ENCODE measurements at places on chromosomes 3 and 15.

GRCh38 chr3:127092776-127093175, 100.2 kb upstream of the PRR23E start:
- DNase-seq, result no peak

GRCh38 chr3:161914703-161915417, 418.3 kb downstream of the OTOL1 start:
- DNase-seq, result no peak

DNA sequence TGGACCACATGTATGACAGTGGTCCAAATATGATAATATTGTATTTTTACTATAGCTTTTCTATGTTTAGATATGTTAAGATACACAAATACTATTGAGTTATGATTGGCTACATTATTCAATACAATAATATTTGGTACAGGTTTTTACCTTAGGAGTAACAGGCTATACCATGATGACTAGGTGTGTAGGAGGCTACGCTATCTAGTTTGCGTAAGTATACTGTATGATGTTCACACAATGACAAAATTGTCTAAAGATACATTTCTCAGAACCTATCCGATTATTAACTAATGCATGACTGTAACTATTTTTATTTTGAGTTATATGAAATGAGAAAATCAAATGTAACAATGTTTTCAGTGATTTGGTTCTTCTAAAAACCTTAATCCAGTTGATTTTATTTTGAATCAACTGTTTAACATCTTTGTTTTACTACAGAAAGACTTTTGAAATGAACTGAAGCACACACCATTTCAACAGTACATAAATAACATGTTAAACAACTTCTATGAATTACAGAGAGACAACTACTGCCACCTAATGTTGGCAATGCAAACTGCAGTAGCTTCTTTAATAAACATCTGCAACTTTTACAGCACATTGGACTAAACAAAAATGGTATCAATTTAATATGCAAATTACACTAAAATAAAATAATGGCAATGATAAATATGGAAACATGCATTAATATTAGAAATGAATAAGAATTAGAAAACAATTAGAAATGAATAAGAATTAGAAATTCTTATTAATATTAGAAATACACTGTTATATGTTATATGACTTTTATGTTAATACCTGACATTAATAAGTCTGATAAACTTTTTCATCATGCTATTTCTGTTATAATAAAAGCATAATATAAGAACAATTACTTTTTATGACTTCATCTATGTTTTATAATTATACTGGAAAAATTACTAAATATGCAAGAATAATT, 255.7 kb downstream of the MBNL1 start:
- DNase-seq, result no peak

GRCh38 chr3:108608750-108609149, 19.2 kb downstream of the DZIP3 start:
- DNase-seq, result no peak

DNA sequence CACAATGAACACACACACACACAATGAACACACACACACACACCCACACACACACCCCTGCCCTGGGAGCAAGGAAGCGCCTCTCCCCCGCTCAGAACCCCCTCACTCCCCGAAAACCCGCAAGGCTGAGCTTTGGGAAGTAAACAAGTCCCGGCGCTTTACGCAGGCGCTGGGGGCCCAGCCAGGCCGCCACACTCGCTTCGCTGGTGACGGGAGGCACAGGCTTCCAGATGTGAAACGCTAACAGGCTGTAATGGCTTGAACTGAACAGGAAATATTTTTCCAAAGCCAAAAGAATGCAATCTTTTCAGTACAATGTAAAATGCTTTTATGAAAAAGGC, 122.7 kb upstream of the IGF1R start:
- no peak for DNase-seq

GRCh38 chr3:14290631-14291385, 111.6 kb upstream of the SLC6A6 start:
- no peak for DNase-seq

DNA sequence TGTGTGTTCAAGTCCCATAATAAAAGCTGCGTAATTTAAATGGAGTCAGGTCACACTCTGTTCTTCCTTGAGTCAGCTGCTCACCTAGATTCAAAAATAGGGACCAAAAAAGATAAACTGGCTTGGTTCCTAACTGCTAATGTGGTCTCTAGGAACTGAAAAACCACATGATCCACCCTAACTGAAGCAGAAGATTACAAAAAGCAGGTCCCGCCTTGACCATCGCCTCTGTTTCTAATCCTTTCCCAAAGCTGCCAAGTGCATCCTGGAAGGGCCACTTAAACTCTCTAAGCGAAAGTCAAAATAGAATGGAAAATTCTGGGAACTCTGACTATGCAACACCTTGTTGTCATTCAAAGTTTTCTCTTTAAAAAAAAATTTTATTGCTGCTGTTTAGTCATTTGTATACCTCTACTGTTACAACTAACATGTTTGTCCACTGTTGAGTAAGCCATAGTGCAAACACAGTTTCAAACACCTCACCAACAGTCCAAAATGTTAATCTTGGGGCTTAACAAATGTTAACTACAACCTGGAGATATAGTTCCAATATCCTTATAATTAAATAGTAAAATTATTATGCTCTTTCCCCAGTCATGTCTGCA, 88.9 kb upstream of the THBS1 start:
- no peak for DNase-seq

DNA sequence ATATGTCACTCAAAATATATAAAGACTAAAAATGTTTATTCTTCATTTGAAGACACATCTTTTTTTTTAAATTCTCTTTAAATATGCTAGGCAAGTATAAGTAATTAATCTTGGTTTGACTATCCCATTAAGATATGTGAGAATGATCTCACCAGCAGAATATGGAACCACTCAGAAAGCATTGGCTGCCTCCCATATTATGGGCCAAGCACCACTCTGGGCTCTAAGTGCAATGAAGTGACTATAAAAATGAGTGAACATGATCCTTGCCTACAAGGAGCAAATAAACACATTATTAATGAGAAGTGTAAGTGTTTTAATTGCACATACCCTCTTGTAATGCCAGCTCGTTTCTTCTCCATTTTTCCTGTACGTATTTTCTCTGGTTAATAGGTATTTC, 328.5 kb downstream of the NAALADL2 start:
- no peak for DNase-seq

DNA sequence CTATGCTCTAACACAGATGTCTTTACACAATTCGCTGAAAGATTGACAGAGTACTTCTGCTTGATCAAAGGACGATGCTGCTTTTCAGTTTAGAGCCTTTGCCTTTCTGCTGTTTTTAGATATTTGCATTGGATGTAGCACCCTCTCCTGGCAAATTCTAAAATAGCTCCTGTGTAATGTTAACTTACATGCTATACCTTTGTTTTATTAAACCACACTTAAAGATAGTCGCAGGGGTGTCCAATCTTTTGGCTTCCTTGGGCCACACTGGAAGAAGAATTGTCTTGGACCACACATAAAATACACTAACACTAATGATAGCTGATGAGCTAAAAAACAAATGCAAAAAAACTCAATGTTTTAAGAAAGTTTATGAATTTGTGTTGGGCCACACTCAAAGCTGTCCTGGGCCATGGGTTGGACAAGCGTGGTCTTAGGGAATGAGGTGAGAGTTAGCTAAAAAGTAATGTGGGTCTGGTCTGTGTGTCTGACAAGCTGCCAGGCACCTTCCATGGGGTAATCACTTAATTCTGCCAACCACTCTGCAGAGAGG, 62.9 kb downstream of the ATG7 start:
- DNase-seq, result no peak

- DNase-seq, result no peak
These were observed 43.0 kb upstream of the TLE3 start for GRCh38 chr15:70140543-70141375.

GRCh38 chr3:48459331-48459730, 12.8 kb downstream of the ATRIP start:
- DNase-seq, result no peak

DNA sequence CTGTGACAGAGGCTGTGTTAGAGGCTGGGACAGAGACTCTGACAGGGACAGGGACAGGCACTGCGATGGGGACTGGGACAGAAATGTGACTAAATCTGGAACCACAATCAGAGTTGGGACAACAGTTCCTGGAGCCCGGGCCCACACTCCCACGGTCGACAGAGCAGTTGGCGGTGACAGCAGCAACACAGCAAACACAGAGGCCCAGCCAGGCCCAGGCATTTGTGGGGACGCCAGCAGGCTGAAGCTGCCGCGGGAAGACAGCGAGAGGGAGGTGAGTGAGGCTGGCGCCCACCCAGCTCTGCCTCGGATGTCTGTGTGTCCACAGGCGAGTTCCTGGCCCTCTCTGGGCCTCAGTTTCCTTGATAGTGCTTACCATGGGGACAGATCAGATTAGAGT, 9.3 kb upstream of the HCN4 start:
- no peak for DNase-seq

GRCh38 chr3:128083980-128084674, 31.9 kb downstream of the SEC61A1 start:
- DNase-seq, result no peak

DNA sequence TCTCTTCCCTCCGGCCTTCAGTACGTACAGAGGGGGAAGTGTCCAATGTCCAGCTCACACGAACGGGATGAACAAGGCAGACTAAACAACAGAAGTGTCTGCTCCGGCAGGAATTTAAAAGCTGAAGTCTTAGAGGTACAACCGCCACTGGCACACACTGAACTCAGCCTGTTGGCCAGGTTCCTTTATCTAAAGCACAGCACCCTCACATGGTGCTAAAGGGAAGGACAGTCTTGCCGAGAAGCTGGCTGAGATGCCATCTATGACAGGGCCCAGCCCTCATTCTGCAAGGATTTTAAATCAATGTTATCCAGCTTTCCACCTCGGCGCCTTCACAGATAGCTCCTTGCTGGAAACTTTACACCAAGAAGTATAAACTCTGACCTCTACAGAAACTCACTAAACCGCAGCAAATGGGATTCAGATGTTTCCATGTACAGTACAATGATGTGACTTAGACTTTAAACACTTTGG, 2.8 kb downstream of the ADAMTS17 start:
- peak; percentile 33 for DNase-seq

- no peak for DNase-seq
These were observed 130.6 kb downstream of the TPRA1 start for GRCh38 chr3:127459891-127460290.

DNA sequence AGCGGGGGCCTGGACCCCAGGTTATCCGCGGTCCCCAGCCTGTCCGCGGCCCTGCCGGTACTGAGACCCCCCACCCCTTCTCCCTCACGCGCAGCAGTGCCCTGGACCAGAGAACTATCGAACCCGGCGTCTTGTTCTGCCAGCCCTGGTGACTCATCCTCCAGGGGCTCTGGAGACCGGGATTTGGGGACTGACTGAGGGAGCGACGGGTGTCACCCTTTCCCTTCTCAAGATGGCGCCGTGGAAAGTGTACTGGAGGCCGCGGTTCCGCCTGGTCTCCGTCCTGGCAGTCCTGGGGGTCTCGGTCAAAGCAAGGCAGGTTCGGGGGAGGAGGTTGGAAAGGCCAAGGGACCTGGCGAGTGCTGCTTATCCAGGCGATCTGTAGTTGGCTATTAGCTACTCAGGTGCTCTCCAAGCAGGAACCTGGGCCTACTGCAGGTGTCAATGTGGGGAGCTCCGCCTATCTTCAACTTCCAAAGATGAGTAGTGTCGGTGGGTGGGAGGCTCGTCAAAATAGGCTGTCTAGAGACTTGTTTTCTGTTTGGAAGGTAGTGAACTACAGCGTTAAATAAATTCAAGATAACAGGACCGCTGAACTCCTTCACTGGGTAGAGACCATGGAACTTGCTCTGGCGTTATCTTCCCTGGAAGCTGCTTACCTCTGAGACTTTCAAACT, 790 bp downstream of the RAB5A start:
- DNase-seq, result no peak

DNA sequence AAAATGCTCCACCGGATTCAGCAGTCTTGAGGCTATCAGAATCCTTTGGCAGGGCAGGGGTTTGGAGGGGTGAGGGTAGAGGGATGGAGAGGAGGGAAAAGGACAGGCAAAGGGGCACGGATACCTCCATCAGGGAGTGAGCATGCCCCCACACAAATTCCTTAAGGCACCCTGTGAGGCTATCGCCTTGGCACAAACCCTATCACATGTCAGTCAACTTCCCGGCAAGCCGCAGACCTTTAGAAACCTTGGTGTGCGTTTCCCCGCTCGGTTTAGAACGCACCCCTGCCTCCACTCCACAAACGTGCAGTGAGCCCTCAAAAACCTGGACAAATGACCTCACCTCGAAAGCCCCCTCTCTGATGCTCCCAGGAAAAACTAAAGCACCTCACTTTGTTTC, 422 bp upstream of the SETMAR start:
- no peak for DNase-seq

- no peak for DNase-seq
These were observed 481.9 kb upstream of the CNTN4 start for GRCh38 chr3:1616744-1617143.

GRCh38 chr15:31522028-31522427, 195.4 kb downstream of the KLF13 start:
- DNase-seq, result no peak

GRCh38 chr15:75791337-75791713, 51.9 kb upstream of the UBE2Q2 start:
- DNase-seq, result no peak

- no peak for DNase-seq
These were observed 190.8 kb downstream of the ADAMTSL3 start for GRCh38 chr15:83844742-83845141.

DNA sequence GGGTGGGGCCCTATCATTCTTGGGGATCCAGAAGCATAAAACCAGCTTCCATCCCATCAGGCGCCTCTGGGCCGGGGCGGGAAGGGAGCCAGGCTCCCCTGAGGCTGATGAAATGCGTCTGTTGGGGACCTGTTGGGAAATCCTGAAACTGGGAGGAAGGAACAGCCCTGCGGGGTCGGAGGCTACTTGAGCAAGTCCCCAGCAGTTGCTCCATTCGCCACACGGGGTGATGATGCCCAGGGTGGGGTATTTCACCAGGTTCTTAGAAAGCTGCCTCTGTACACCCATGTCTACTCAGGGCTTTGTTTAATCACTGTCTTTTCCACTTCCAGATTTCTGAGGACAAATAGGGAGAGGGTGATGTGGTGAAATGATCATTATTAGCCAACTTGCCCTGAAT, 25.4 kb upstream of the TSEN2 start:
- DNase-seq, result no peak

GRCh38 chr15:78454992-78455391, 17.0 kb downstream of the IREB2 start:
- DNase-seq, result no peak

- no peak for DNase-seq
These were observed 30.6 kb upstream of the CP start for GRCh38 chr3:149252272-149252671.

- DNase-seq, result peak; percentile 15
These were observed 196.6 kb downstream of the GAP43 start for GRCh38 chr3:115819785-115820384.

- no peak for DNase-seq
These were observed 141.7 kb upstream of the NSMCE3 start for GRCh38 chr15:29411299-29411698.

- no peak for DNase-seq
These were observed 27.2 kb downstream of the SNX1 start for GRCh38 chr15:64122936-64123351.

GRCh38 chr3:194357681-194358080, 6.6 kb upstream of the CPN2 start:
- no peak for DNase-seq

GRCh38 chr3:101979033-101979432, 129.7 kb downstream of the NFKBIZ start:
- DNase-seq, result no peak

Data from stimulated activated CD8-positive, alpha-beta memory T cell treated with anti-CD3 and anti-CD28 coated beads, Interleukin-7, amount 100 ng/mL, for 1 hour (primary cell).